ENCODE measurements at places on chromosomes 13 and 19. TPM values are rescaled to one million over a fixed set of nuclear protein-coding genes. Genes with fewer than 3 reads are reported as not detected.

Gene FXYD7
- total RNA-seq, result 0.26 TPM

DNA sequence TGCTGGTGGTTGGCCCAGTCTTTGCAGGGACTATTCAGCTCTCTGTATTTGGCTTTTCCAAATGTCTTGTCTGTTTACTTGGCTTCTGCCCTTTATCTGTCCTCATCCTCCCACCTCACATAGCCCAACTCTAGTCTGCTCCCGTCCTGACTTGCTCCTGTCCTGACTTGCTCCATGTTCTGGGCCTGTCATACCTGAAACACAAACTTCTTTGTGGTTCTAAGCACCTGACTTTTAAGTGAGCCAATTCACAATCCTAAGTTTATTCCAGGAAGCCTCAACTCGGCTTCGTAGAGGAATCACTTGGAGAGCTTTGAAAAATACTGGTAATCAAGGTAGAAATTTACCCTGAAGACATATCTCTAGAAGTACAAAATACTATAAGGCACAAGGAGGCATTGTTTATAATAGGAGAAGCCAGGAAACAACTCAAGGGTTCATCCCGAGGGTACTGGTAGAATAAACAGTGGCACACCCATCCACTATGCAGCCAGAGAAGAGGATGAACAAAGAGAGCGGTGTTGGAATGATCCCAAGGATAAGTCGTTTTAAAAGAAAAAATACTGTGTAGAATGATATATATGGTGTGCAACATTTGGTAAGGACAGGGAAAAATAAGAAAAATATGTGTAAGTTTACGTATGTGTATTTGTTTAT, 284.5 kb downstream of the FGF14 start:
- no peak for DNase-seq

- DNase-seq, result no peak
These were observed 24.1 kb downstream of the DCAF15 start for GRCh38 chr19:13976446-13976845.

Gene RNF225
- total RNA-seq, result not detected

- DNase-seq, result no peak
These were observed 155.5 kb downstream of the TBC1D4 start for GRCh38 chr13:75326173-75327134.

- DNase-seq, result no peak
These were observed 2.8 kb downstream of the DMPK start for GRCh38 chr19:45779231-45780145.

- DNase-seq, result no peak
These were observed 6.1 kb downstream of the RNF126 start for GRCh38 chr19:656751-657559.

All from urinary bladder (tissue), 4 donors.